ENCODE measurements at places on chromosomes 2 and 18. TPM values are rescaled to one million over a fixed set of nuclear protein-coding genes. Genes with fewer than 3 reads are reported as not detected.

The ADGRF3 gene
- total RNA-seq: not detected

The PLGLB2 gene
- not detected for total RNA-seq

The SNX17 gene
- total RNA-seq: 69.5 TPM

The RGPD3 gene
- total RNA-seq: not detected

The PLB1 gene
- 0.66 TPM for total RNA-seq

The TDRD15 gene
- not detected for total RNA-seq

The MPV17 gene
- 57.1 TPM for total RNA-seq

The GLI2 gene
- total RNA-seq: 1.7 TPM

The FBXO48 gene
- total RNA-seq: 0.27 TPM

The TTR gene
- not detected for total RNA-seq

Measured in heart right ventricle (tissue), 16 donors.